Naive thymus-derived CD4-positive, alpha-beta T cell (primary cell): ENCODE measurements at places on chromosomes 3 and 15.
A peak's percentile ranks its signal among the peaks of the same experiment; 100 is the strongest.

DNA sequence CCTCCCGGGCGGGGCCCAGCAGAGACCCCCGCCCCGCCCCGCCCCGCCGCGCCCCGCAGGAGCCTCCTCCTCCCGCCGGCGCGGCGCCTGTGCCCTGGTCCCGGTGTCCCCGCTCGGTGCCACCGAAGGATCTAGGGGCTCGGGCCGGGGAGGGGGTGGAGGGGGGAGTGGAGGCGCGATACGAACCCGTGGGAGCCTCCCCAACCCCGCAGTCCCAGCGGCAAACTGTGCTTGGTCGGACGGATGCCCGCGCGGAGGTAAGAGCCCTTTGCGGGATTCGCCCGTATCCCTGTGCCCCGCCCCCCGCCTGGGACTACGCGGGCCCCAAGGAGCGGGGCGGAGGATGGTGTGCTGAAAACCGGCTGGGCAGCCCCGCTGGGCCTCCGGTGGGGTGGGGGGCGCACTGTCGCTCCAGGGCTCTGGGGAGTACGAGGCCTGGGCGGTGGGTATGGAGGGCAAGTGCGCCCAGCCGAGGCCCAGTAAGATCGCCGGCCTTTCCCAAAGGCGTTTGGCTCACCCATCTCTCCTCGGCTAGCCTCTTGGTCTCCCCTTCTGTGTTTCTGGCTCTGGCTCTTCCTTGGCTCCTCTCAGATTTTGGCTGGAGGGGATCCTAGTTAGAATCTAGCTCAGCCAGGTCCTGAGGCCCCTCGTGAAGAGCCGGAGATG is 65.6 kb upstream of the POLG start:
- no peak for DNase-seq

DNA sequence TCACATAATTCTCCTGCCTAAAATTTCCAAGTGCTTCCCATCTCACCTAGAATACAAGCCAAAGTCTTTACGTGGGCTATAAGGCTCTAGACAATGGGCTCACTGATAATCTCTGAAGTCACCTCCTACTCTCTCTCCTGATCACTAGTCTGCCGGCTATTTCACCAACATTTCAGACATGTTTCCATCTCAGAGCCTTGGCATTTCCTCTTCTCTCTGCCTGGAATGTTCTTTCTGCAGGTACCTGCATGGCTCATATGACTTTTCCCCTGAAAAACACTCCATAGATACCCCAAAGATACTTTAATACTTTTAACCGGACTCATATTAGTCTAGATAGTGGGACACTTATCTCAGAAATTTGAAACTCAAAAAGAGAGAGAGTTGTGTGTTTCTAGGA is 32.7 kb downstream of the CD200 start:
- no peak for DNase-seq

DNA sequence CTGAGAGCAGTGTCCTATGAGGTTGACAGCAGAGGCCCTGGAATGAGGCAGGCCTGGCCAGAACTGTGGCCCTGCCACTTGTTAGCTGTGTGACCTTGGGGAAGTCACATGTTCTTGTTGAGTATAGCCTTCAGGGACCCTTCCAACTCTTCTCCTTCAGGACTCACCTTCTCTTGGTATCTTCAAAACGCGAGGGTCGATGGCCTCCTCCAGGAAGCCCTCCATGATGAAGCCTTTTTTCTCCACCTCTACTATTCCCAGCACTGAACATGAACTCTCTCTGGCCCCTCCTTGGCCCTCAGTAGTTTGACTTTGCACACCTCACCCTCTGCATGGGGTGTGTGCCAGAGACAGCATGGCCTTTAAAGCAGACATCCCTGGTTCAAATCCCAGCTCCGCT is 195.1 kb upstream of the LINGO1 start:
- DNase-seq, result no peak

DNA sequence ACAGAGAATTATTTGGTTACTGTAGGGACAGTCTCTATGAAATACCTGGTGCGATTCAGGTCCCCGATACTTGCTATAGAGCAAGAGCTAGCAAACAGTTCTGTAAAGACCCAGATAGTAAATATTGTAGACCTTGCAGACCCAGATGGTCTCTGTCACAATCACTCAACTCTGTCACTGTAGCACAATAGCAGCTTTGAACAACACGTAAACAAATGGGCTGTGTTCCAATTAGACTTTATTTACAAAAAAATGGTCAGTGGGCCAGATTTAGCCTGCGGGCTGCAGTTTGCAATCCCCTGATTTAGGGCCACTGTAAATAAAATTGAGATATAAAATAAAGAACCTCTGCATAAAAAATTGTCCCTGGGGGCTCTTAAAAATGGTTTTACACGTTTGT is 127.7 kb downstream of the SV2B start:
- no peak for DNase-seq

DNA sequence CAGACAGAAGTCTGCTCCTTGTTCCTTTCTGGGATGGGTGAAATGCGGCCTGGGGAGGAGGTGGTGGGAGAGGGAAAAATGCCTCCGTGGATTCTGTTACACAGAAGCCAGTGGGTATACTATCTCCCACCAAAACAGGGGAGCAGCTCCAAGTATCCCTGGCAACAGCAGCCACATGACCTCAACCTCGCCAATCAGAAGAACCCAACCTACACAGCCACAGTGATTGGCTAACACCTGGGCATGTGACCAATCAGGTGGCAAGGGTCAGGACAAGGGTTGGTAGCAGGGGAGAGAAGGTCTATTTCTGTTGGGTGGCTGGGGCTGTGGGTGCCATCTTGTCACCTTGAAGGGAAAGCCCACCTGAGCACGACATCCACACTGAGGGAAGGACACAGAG is 9.1 kb upstream of the ACAD9 start:
- DNase-seq, result no peak

- peak; percentile 7 for DNase-seq
These were observed 28.8 kb downstream of the KNG1 start for GRCh38 chr3:186746008-186746407.
